ENCODE measurements at places on chromosomes 7 and 10. TPM values are rescaled to one million over a fixed set of nuclear protein-coding genes. Genes with fewer than 3 reads are reported as not detected.
A peak's percentile ranks its signal among the peaks of the same experiment; 100 is the strongest.

DNA sequence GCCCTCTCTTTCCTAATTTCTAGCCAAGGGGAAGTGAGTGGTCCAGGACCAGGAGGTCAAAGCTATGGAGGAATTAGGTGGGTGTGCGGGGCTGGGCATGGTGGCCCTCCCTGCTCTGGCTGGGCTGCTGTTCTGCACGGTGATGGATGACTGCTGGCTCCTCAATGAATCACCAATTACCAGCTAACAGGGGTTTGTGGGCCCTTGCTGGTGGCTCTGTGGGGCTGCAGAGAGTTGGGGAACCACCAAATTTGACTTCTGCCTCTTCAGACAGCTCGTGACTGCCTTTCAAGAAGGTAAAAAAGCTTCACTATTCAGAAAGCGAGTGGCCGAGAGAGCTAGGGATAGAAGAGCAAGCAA, 35.0 kb upstream of the HABP2 start:
- no peak for DNase-seq

The SLC18A3 gene
- total RNA-seq: not detected

The AUTS2 gene
- total RNA-seq: 129 TPM

DNA sequence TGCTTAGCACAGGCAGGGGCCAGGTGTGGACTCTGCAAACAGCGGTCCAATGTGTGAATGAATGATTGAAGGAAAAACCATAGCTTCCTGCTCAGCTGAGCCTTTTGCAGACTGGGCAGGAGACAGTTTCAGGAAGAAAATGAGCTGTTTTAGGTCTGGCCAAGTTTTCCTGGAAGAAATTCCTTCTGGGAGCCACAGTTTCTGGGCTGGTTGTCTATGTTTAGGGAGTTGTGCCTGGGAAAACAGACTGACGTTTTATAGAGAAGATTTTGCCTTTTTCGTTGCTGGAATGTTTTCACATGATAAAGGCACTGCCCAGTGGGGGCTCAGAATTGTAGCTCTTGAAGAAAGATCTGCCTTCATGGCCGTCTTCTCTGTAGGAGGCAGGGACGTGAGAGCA, 255.1 kb downstream of the CCSER2 start:
- no peak for DNase-seq

The CLIP2 gene
- total RNA-seq: 58.4 TPM

DNA sequence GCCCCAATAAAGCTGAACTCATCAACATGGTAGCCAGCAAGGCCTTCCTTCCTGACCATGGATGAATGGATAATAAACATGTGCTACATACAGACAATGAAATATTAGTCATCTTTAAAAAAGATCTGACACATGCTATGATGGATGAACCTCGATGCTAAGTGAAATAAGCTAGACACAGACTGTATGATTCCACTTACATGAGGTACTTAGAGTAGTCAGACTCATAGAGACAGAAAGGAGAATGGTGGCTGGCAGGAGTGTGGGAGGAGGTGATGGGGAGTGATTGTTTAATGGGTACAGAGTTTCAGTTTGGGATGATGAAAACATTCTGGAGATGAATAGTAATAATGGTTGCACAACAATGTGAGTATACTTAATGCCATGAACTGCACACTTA, 114.1 kb upstream of the SORCS3 start:
- no peak for DNase-seq

- no peak for DNase-seq
These were observed 545.7 kb downstream of the GATA3 start for GRCh38 chr10:8600192-8600591.

The GLI3 gene
- total RNA-seq: 33.8 TPM

The CCM2 gene
- 42.9 TPM for total RNA-seq

DNA sequence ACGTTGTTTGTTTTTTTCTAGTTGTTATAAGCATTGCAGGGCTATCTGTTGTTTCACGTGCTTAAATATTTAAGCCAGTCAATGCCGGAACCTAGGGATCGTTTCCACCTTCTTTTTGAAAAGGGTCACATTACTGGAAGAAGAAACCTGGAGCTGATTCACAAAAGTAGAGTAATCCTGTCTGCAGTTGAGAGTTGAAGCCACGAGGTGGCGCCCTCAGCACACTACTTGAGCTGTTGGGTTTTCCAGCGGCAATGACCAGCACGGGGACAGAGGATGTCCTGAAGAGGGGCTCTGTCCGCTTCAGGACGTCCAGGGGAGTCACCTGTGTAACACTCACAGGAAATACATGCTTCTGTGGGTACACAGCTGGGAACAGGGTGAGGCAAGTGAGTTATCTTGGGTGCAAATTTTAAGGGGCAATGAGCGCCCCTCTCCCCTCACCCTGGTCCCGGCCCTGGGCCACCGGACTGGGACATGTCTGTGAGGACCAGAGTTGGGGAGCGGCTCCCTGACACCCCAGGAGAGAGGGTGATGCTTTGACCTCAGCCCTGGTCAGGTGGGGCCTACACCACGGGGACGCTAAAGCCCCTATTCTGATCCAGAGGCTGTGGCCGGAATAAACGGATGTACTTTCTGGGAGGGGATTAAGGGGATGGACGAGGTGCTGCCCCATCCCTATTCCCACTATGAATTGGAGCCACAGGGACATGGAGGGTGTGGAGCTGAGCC, 26.3 kb upstream of the WDFY4 start:
- DNase-seq: peak; percentile 85

DNA sequence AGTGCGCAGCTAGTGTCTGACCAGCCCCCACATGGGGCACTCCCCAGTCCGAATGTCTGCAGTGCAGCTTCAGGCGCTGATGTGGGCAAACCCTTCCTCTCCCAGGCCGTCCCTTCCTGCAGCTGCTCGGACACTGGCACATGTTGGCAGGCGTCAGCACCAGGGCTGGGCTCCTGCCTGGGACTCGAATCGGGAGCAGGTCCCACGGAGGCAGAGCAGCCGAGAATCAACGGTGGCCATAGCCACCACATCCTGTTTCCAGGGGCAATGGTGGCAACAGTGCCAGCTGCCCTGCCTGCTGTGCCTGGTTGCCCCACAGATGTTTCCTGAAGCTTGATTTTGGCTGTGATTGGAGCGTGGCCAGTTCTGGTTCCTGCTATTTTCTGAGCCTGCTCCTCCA, 65.8 kb downstream of the MGMT start:
- DNase-seq: no peak

GRCh38 chr7:123352973-123353372, 153.2 kb upstream of the SLC13A1 start:
- no peak for DNase-seq
